ENCODE measurements at places on chromosomes 7 and 10.

DNA sequence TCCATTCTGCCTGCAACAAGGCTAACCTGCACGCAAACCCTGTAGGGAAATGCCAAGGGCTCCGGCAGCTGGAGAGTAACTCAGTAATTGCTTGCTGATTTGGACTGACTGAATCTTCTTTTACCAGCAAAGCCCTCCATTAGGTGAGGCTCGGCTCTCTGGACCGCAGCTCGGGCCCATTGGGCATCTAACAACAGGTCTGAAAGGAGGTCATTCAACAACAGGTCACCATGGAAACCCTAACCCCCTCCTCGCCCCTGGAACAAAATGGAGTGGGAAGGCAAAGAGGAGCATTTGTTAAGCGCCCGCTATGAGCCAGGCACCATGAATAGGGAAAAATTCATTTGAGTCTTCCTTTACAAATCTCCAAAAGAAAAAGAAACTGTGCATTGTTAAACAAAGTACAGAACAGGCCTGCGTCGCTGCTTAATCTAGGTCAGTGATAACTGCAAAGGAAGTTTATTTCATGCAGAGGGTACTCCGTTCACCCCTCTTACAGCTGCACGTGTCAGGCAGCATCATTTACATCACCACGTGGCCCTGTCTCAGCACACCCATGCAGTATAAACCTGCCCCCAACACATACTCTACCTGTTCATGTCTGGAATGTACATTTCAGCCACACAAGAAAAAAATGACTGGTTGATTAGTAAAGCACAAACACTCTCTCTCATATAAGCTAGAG is 248.8 kb upstream of the NEBL start:
- DNase-seq, result no peak

DNA sequence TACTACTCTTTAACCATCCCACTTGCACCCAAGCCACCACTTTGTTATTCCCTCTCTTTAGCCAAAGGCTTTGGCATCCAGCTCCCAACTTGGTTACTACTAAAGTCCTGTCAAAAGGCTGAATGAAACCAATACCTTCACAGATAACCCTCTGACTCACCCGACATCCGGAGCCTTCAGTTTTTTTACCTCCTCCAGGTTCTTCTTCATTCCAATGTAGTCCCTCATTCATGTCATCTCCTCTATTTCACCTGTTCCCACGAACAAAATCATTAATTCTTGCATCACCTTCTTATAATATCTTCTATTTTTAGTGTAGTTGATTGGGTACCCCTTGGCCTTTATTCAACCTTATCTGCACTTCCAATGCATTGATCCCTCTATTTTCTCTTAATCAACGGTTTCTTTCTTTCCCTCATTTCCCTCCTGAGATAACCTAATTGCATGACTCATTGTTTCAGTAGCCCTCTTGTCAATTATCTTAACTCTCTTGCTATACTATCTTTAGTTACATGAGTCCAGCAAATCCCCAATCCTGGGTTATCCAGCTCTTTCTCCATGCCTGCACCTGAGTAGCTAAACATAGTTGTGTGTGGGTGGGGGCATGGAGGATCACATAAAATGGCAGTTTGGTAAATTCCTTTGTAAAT is 87.2 kb upstream of the COL1A2 start:
- no peak for DNase-seq

DNA sequence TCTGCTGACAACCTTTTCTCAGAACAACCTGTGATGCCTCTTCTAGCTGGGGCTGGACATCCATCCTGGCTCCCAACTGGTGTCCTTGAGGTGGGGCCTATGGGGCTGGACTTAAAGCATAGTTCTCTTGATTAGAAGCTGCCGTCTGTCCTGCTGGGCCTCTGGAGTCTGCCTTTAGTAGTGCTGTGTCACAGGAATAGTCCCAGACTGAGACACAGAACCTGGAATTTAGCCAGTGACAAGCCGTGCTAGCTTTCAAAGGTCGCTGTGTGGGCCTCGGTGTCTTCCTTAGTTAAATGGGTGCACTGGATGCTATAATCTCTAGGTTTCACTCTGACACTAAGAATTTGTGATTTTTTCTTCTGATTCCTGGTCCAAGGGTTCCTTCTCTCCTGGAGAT is 41.2 kb downstream of the GPR141 start:
- DNase-seq, result no peak

DNA sequence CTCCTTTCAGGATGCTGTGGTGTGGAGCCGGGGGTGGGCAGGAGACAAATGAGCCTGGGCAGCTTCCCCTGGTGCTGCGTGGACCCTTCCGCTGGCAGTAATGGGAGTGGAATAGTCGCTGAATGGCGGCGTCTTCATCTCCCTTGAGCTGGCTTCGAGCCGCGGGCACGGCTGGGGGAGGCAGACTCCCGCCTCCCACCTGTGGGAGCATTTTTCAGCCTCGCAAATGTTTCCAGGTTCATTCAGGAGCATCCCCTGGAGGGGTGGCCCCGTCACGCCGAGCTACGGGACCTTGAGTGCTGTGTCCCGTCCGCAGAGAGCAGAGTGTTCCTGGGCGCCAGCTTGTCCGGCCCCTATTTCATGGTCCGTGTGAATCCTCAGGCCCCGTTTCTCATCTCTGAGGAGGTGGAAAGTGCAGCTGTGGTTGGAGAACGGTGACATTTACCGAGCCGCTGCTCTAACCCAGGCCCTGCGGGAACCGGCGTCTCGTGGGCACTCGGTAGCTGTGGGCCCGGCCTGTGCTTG is 18.1 kb downstream of the FAM20C start:
- no peak for DNase-seq

GRCh38 chr10:127738512-127739424 is 1.8 kb downstream of the FOXI2 start:
- no peak for DNase-seq

Measured in SK-N-DZ (cell line).